CD4-positive, alpha-beta memory T cell (primary cell): ENCODE measurements at places on chromosomes 13 and 19.

DNA sequence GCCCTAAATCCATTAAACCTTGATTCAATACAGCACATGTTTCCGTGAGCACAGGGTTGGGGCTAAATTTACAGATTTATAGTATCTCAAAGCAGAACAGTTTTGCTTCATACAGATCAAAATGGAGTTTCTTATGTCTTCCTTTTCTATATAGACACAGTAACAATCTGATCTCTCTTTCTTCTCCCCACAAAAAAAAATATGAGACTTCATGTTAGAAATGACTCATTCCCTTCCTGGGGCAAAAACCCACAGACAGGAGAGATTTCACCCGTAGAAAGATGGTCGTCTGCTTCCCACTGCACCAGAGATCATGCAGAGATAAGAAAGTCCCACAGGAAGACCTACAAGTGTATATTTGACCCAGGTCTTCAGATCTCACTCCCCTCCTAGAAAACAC lies 7.7 kb upstream of the ZNF611 start:
- no peak for DNase-seq

DNA sequence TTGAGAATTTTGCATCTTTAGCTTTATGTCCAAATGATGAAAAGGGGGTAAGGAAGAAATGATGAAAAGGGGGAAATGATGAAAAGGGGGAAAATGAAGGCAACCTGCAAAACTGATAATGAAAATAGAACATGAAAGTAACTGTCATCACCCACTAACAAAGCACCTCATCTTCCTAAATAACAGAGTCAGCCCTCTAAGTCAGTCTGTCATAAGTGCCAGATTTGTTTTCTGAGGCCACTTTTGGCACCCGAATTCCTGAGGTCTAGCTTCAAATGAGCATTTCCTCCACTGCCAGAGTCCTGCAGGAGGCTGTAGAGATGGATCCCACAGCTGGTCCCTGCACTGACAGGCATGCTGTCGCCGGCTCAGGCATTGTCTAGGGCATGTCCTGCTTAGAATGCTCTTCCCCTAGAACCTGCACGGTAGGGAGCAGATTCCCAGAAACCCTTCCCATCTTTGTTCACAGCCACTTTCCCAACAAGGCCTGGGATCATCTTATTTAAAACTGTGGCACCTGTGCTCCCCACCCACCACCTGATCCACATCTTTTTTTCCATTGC lies 25.3 kb downstream of the RAP2A start:
- no peak for DNase-seq

GRCh38 chr13:41909506-41909905 lies 51.4 kb downstream of the VWA8 start:
- no peak for DNase-seq

DNA sequence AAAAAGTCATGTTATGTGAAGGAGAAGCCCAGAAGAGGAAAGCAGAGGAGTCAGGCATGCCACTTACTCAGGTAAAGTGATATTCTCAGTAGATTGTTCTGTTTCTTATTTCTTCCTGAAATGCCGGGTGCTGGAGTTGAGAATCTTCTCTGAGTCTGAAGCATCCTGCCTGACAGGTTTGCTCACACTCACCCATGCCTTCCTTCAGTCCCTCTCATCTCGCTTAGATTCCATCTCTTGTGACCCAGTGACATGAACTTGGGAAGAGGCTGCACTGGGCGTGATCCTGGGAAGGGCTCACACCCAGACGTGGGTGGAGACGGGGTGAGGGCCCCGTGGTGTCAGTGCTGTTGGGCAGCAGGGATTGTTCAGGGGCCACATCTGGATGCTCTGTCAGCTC lies 8.1 kb downstream of the ZNF766 start:
- DNase-seq, result no peak

GRCh38 chr19:23075031-23075733 lies 41.6 kb upstream of the ZNF730 start:
- DNase-seq, result no peak

- DNase-seq, result no peak
These were observed 33.2 kb upstream of the CEACAM8 start for GRCh38 chr19:42627916-42628315.
